WTC11 (cell line): ENCODE measurements at places on chromosomes 1 and 21. TPM values are rescaled to one million over a fixed set of nuclear protein-coding genes. Genes with fewer than 3 reads are reported as not detected.

The KLHDC7A gene
- total RNA-seq, result 10.9 to 14.3 TPM (median 11.0 TPM) in 3 replicates

The RNU1-3 gene
- total RNA-seq, result 1,028 to 1,267 TPM (median 1,197 TPM) in 3 replicates

The CFAP126 gene
- total RNA-seq, result not detected in 3 replicates

The SEC16B gene
- 0.90 to 1.7 TPM (median 0.92 TPM) in 3 replicates for total RNA-seq

The LPAR3 gene
- total RNA-seq, result 26.8 to 33.3 TPM (median 27.6 TPM) in 3 replicates

The OR2G3 gene
- not detected in 3 replicates for total RNA-seq

The FAM72A gene
- total RNA-seq, result 25.5 to 30.6 TPM (median 27.9 TPM) in 3 replicates

GRCh38 chr1:147726168-147726567 lies 34.2 kb downstream of the GJA5 start:
- H3K27me3 ChIP-seq, result no peaks in the 10 kb centered on the region
- no peaks in the 10 kb centered on the region for H3K36me3 ChIP-seq
- H3K27ac ChIP-seq, result no peak overlapping the region
- peaks cover 28% of the 10 kb centered on the region for H3K4me1 ChIP-seq
- DNase-seq, result no peak
- no peak overlapping the region for H3K4me3 ChIP-seq

GRCh38 chr1:217315346-217315745 lies 315.5 kb downstream of the GPATCH2 start:
- no peak for DNase-seq
- H3K27ac ChIP-seq, result no peak overlapping the region
- no peak overlapping the region for H3K4me3 ChIP-seq
- no peaks in the 10 kb centered on the region for H3K36me3 ChIP-seq

DNA sequence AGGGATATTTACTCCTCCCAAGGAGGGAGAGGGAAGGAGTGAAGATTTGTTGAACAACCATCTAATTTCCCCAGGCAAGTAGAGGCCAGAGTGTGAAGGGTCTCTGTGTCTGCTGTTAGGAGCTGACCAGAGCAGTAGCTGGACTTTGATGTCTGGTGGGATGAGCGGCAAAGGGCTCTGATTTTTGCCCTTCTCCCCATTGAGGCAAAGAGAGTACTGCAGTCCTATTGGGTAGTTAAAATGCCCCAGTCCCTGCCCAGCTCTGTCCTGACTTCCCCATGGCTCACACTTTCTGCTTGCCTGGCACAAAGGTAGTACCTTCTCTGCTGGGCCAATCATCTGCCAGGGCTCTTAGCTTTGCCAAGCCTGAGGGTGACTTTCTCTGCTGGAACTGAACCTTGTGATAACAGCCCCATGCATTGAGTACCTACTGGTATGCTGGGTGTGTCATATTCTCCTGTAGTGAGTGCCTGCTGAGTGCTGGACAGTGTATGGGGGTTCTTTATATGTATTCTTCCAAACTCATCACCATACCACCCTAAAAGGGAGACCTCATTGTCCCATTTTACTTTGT lies 64.0 kb upstream of the SELENON start:
- H3K4me1 ChIP-seq, result no peaks in the 10 kb centered on the region
- no peaks in the 10 kb centered on the region for H3K27me3 ChIP-seq
- no peaks in the 10 kb centered on the region for H3K36me3 ChIP-seq

DNA sequence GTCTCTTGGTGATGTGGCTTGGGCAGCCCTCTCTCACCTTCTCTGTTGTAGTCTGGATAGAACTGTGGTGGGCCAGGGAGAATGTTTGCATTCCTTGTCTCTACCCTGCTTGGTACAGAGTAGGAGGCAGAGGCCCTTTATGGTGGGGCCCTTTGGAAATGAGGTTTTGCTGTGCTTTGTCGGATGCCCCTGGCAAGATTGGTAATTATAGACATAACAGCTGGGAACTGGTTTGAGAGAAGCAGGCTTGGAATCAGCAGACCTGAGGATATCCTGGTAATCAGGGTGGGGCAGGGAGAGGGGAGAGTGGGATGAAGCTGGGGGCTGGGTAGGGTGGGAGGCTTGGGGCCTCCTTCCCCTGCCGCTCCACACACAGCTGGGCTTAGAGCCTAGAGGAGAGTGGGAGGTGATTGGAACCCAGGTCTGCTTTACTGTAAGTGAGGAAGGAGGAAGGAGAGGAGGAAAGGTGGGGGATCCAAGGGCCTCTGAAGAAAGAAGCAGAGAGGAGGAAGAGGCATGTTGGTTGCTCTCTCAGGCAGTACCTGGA lies 5.0 kb downstream of the VANGL2 start:
- no peak overlapping the region; the same call in 1 of the 2 replicates for H3K4me3 ChIP-seq
- H3K4me1 ChIP-seq, result peaks cover 89% of the 10 kb centered on the region
- DNase-seq, result no peak
- no peaks in the 10 kb centered on the region for H3K27me3 ChIP-seq
- H3K27ac ChIP-seq, result peak overlapping the region; percentile 91

- DNase-seq, result no peak
- H3K4me1 ChIP-seq, result no peaks in the 10 kb centered on the region
- H3K27ac ChIP-seq, result no peak overlapping the region
- no peaks in the 10 kb centered on the region for H3K36me3 ChIP-seq
Observed at GRCh38 chr1:85846706-85847105, 138.5 kb upstream of the ZNHIT6 start.

GRCh38 chr1:185341196-185341781 lies 24.2 kb upstream of the IVNS1ABP start:
- no peak overlapping the region for H3K27ac ChIP-seq
- H3K27me3 ChIP-seq, result no peaks in the 10 kb centered on the region
- peaks cover 35% of the 10 kb centered on the region for H3K4me1 ChIP-seq
- DNase-seq, result no peak

DNA sequence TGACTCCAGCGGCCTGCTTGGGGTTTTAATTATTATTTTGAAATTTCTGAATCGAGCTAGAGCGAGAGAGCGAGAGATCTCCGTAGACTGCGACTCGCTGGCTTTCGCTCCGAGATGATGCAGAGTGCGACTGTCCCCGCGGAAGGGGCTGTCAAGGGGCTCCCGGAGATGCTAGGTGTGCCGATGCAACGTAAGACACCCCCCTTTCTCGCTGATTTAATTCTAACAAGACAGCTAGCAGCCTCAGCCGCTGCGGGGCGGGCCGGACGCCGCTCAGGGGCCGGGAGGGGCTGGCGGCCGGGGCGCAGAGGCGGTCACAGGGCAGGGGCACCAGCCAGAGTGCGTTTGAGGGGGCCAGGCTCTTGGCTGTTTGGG lies 339 bp downstream of the LHX4 start:
- peaks cover 81% of the 10 kb centered on the region for H3K27me3 ChIP-seq
- peak overlapping the region; percentile 82 for H3K4me3 ChIP-seq
- peaks cover 37% of the 10 kb centered on the region for H3K4me1 ChIP-seq
- H3K27ac ChIP-seq, result no peak overlapping the region

GRCh38 chr1:242556276-242556675 lies 31.8 kb upstream of the PLD5 start:
- no peaks in the 10 kb centered on the region for H3K27me3 ChIP-seq
- no peak for DNase-seq
- no peak overlapping the region for H3K27ac ChIP-seq
- no peak overlapping the region for H3K4me3 ChIP-seq
- no peaks in the 10 kb centered on the region for H3K36me3 ChIP-seq

- no peaks in the 10 kb centered on the region for H3K27me3 ChIP-seq
- no peak overlapping the region for H3K4me3 ChIP-seq
- DNase-seq, result no peak
Observed at GRCh38 chr1:233412812-233413211, 85.3 kb downstream of the MAP3K21 start.

DNA sequence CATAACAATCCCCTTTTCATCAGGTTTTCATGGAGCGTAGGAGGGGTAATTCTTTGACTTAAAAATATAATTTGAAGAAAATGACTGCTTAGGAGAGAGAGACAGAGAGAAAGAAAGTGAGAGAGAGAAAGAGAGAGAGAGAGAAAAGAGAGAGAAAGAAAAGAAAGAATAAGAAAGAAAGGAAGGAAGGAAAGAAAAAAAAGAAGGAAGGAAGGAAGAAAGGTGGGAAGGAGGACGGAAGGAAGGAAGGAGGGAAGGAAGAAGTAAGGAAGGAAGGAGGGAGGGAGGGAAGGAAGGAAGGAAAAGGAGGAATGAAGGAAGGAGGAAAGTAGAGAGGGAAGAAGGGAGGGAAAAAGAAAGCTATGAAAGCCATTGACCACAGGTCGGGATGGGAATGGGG lies 10.8 kb upstream of the DEGS1 start:
- peaks cover 25% of the 10 kb centered on the region for H3K4me1 ChIP-seq
- no peak for DNase-seq
- no peak overlapping the region for H3K4me3 ChIP-seq
- H3K27ac ChIP-seq, result no peak overlapping the region
- peaks cover 6% of the 10 kb centered on the region for H3K36me3 ChIP-seq
- peaks cover 4% of the 10 kb centered on the region for H3K27me3 ChIP-seq

DNA sequence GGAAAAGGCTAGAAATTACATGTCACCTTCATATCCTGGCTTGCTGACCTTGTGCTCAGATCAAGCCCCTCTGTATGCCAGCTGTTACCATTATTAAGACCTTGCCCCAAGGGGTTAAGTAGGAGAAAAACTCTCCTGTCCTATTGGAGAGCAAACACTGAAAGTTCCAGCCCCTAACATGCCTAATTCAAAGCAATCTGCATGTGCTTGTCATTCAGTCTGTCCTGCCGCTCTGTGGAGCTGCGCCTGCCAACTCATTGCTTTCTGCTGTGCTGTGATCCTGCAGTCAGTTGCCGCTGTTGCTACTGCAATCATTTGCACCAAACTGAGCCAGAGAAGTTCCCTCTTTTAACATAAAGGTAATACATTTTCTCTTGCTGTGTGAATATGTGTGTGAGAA lies 113.4 kb downstream of the DISP1 start:
- DNase-seq, result peak; percentile 65
- H3K27me3 ChIP-seq, result no peaks in the 10 kb centered on the region

GRCh38 chr1:167342846-167343245 lies 122.2 kb downstream of the POU2F1 start:
- H3K4me3 ChIP-seq, result no peak overlapping the region
- DNase-seq, result no peak
- no peak overlapping the region for H3K27ac ChIP-seq

DNA sequence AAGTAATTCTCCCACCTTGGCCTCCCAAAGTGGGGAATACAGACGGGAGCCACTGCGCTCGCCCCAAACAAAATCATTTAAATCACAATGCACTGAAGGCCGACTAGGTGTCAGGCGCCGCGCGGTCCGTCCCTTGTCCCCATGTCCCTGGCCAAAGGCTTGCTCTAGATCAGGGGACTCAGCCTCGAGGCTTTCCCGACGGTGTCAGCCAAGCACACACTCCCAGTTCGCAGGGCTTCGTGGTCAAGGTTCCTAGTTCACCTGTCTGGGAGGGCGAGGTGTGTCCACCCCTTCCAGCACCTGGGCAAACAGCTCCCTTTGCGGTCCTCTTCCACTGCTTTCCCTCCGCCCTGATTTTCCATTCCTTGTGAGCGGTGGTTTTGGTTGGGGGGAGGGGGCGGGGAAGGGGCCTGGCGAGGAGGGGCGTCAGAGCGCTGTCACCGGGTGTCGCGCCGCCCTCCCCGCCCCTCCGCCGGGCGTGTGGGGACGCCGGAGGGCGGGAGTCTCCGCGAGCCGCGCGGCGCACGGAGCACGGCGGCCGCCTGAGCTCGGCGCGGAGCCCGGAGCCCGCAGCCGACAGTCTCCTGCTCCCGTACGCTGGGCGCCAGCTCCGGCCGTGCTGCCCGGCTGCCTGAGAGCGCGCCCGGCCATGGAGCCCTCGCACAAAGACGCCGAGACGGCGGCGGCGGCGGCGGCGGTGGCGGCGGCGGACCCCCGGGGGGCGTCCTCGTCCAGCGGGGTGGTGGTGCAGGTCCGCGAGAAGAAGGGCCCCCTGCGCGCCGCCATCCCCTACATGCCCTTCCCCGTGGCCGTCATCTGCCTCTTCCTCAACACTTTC lies at the start of gene STUM:
TSS of gene STUM (plus strand) at position 509 of the 838 bp plus-strand sequence. CDS start at position 650, 141 bp downstream.
- peaks cover 23% of the 10 kb centered on the region for H3K4me1 ChIP-seq
- DNase-seq, result peak; percentile 42
- no peak within 1 kb of the TSS for H3K27ac ChIP-seq
- no peaks in the 10 kb centered on the region for H3K36me3 ChIP-seq
- H3K27me3 ChIP-seq, result peaks cover 73% of the 10 kb centered on the region

GRCh38 chr1:40593449-40594186 lies 62.2 kb downstream of the ZNF684 start:
- DNase-seq, result no peak
- no peaks in the 10 kb centered on the region for H3K4me1 ChIP-seq
- H3K4me3 ChIP-seq, result no peak overlapping the region
- no peak overlapping the region for H3K27ac ChIP-seq
- H3K27me3 ChIP-seq, result peaks cover 3% of the 10 kb centered on the region; the same call in 1 of the 2 replicates

DNA sequence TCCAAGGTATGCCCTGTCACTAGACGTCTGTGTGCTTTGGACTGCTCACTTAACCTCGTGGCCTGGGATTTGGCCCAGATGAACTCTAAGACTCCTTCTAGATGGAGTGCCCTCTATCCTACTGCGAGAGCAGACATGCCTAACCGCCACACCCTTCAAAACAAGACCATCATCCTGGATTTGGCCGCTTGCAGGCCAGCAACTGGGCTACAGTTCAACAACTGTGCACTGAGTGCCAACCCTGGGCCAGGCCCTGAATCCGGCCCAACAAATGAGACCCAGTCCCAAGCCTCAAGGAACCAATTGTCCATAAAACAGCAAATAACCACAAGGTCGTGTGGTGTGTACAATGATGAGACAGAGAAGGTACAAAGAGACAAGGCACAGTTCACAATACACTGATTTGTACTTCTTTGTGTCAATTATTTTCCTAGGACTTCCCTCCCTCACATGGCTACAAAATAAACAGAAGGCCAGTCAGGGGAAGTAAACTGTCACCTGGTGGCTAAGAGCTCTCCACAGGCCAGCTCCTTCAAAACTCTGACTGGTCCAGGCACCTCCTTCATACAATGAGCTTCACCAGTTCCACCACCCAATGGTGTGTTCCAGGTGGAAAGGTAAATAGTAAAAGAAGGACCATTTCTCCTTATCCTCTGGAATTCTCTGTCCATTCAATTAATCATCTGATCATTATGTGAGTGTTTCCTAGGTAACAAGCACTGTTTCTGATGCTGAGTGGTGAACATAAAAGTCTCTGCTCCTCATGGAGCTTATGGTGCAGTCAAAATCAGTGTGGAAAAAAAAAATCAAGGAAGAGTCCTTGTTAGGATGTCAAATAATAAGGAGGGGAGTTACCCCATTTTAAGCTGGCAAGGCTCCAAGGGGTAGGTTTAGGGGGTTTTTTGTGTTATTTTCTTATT lies 60.4 kb downstream of the CAPZB start:
- no peaks in the 10 kb centered on the region; the same call in 1 of the 2 replicates for H3K36me3 ChIP-seq
- no peak overlapping the region for H3K27ac ChIP-seq
- H3K4me1 ChIP-seq, result peaks cover 23% of the 10 kb centered on the region

DNA sequence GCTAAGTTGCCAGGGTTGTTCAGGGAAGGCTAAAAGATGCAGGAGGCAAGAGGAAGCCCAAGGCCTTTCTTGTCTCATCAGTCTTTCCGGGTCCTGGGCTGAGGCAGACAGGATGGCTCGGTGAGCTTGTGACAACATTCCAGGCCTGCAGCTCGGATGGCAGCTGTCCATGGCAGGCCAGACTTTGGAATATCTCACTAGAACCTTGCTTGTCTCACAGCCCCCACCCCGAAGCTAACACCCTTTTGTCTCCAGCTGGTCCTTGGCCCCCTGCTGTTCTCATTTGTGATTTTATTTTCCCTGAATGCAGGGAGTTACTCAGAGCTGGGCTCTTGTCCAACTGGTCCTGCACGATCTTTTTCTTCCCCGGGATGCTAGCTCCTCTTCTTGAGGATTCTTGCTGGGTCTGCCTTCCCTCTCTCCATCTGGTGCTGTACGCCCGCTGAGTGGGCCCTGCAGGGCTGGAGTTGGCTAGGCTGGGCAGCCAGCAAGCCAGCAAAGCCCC lies 477.2 kb upstream of the CAMK1G start:
- peaks cover 4% of the 10 kb centered on the region; the same call in 1 of the 2 replicates for H3K36me3 ChIP-seq
- H3K27ac ChIP-seq, result no peak overlapping the region
- H3K4me1 ChIP-seq, result peaks cover 37% of the 10 kb centered on the region

GRCh38 chr1:145985502-145986439 lies 10.6 kb downstream of the TXNIP start:
- H3K27ac ChIP-seq, result peak overlapping the region; percentile 68; the same call in 1 of the 2 replicates
- no peak for DNase-seq
- H3K4me3 ChIP-seq, result no peak overlapping the region

- DNase-seq, result no peak
- no peak overlapping the region for H3K27ac ChIP-seq
- H3K36me3 ChIP-seq, result no peaks in the 10 kb centered on the region
- H3K4me3 ChIP-seq, result no peak overlapping the region
Observed at GRCh38 chr1:245538671-245539070, 383.9 kb downstream of the KIF26B start.
